Activated T-cell treated with anti-CD3 and anti-CD28 coated beads, Interleukin-2, amount 50 U/mL, for 72 hours (primary cell): ENCODE measurements at places on chromosomes 3 and 15. TPM values are rescaled to one million over a fixed set of nuclear protein-coding genes. Genes with fewer than 3 reads are reported as not detected.

The SCG5 gene
- total RNA-seq: 3.5 TPM

The ISLR gene
- not detected for total RNA-seq

The SLC27A2 gene
- total RNA-seq: 33.5 TPM

The CCR9 gene
- 0.14 TPM for total RNA-seq

GRCh38 chr15:82919231-82919886 is 33.2 kb downstream of the HOMER2 start:
- DNase-seq: no peak

- DNase-seq: peak; percentile 26
Measured at GRCh38 chr3:105518806-105519418, 152.2 kb downstream of the ALCAM start.
